ENCODE measurements at places on chromosomes 3 and 15.

- DNase-seq: no peak
These were observed 55.8 kb downstream of the GASK1A start for GRCh38 chr3:43034911-43035310.

DNA sequence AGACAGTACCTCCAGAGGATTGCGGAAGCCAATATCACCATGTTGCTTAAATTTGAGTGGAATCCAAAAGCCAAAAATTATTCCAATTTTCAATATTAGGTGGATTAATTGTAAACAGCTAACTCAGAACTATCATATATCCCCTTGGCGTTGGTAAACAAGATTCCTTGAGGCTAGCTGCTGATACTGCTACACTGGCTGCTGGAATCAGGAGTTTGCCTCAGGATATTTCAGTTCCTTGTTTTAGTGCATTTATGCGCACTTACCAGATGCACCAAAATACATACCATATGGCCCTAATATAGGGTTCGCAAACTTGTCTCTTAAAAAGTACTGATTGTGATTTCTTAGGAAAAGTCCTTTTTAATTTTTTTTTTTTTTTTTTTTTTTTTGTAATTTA, 605.2 kb upstream of the NAALADL2 start:
- no peak for DNase-seq

DNA sequence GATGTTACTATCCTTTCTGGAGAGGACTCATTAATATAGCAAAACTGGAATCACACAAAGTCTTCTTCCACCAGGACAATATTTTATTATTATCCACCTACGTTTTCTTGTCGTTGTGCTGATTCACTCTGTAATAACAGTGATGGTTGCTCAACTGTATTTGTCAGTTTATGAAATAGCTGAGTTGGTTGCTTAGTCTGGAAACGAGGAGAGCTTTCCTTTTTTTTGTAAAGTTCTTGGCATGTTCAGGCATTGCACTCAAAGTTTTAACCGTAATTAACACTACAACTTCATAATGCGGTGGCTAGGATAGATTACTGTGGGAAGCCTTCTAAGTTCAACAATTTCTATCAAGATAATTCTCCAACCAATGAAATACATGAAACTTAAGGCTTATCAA, 131.2 kb downstream of the RAP2B start:
- DNase-seq: no peak

- no peak for DNase-seq
These were observed 10.7 kb upstream of the VPS8 start for GRCh38 chr3:184801241-184801785.

GRCh38 chr3:52120556-52121463, 33.4 kb downstream of the POC1A start:
- no peak for DNase-seq

DNA sequence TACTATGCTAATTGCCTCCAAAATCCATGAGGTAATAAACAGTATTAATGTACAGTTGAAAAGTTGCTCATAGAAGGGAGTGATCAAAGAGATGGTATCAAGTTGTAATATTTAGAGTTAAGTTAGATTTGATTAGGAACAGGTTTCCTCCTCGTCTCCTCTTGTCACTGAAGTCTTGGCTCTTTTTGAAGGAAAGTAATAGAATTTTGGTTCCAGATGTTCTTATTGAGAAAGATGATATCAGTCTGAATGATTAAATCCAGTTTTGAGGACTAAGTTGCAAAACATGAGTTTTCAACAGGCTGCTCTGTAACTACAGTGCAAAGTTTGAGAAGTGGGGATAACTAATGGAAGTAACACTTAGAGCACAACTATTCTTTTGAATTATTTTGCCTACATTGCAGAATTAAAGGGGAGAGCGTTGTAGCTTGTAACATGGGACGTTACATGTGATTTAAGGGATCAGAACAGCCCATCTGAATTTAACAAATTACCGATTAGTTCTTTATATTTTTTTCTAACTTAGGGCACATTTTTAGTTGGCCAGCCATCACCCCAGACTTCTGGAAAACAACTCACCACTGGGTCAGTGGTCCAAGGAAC, 48.3 kb downstream of the MAP6D1 start:
- DNase-seq: no peak

DNA sequence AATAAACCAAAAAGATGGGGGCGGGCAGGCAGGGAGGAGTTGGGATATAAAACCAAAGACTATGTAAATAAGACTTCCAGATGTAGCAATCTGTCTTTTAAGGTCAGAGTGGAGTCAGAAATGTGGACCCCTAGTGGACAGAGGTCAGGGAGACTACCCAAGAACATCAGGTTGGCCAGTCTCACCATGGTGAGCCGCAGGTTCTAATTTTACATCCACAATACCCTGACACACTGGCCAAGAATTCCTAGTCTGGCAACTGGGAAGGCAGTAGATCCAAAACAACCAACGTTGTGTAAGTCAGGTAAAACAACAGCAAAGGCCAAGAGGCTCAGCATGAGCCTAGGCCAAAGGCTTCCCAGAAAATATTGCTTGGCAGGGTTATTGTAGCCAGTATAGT, 203.4 kb downstream of the FOXP1 start:
- DNase-seq: peak; percentile 18
